ENCODE measurements at places on chromosomes 1 and 21.

- no peak for DNase-seq
Measured at GRCh38 chr1:111746614-111746999, 7.4 kb upstream of the INKA2 start.

DNA sequence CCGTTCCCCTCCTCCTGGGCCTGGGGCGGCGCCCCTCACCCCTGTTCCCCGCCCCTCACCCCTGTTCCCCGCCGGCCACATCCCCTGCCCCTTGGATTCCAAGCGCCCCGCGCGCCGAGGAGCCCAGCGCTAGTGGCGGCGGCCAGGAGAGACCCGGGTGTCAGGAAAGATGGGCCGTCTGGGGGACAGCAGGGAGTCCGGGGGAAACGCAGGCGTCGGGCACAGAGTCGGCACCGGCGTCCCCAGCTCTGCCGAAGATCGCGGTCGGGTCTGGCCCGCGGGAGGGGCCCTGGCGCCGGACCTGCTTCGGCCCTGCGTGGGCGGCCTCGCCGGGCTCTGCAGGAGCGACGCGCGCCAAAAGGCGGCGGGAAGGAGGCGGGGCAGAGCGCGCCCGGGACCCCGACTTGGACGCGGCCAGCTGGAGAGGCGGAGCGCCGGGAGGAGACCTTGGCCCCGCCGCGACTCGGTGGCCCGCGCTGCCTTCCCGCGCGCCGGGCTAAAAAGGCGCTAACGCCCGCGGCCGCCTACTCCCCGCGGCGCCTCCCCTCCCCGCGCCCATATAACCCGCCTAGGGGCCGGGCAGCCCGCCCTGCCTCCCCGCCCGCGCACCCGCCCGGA is at the start of gene TP73:
TP73 (plus strand) TSS at position 587 of the 618 bp plus-strand sequence. CDS start 29,850 bp downstream, outside the sequence.
- peak; percentile 67 for DNase-seq

- peak; percentile 58 for DNase-seq
Measured at GRCh38 chr1:153352523-153352922, 3.9 kb upstream of the PGLYRP4 start.

DNA sequence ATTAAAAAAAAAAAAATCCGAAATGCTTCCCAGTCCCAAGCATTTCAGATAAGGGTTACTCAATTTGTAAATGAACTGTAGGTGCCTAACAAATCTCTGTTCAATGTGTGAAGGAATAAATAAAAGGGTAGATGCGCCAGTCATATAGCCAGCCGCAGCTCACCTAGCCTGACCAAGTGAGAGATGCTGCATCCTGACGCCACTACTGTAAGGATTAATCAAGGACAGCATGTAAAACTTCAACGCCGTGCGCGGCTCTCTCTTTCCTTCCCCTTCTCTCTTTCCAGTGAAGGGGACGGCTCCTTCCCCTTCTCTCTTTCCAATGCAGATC is 441 bp downstream of the PPT1 start:
- no peak for DNase-seq

GRCh38 chr1:198969981-198970380 is 331.1 kb downstream of the PTPRC start:
- DNase-seq = no peak

GRCh38 chr21:39527067-39527595 is 75.4 kb downstream of the SH3BGR start:
- DNase-seq = no peak

DNA sequence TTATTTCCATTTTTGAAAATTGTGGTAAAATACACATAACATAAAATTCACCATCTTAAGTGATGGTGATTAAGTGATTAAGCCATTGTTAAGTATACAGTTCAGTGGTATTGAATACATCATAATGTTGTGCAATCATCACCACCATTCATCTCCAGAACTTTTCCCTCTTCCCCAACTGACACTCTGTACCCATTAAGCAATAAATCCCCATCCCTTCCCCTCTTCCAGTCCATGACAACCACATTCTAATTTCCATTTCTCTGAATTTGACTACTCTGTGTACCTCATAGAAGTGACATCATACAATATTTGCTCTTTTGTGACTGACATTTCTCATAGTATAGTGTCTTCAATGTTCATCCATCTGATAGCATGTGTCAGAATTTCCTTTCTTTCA is 124.8 kb downstream of the DISC1 start:
- no peak for DNase-seq

- DNase-seq = no peak
Measured at GRCh38 chr1:36715797-36716196, 233.1 kb upstream of the CSF3R start.

DNA sequence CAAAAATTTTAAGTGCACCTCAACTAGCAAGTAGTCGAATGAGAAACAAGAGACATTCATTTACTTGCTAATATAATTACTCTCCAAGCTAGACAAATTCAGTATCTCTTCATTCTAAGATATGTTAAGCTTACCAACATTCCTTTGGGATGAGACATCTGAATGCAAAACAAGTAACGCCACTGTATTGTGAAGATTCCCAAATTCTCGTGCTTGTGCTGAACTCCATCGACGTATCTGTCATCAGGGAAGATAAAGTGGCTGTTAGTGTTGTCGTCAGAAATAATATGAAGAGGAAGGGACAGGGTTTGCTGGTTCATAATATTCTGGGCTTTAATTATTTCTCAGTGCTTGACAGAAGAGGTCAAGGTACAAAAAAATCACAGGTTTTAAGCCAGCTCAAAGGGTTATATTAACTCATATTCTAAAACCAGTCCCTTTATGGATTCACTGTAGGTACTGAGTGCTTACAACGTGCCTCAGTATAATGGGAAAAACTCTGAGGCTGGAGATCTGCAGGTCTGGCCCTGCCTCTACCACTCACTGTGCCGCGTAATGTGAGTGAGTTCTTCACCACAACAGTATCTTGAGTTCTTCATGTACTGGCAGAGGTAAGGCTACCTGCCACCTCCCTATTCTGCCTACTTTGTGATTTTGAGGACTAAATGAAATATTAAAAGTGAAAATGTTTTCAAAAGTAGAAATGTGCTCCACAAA is 42.0 kb downstream of the PCSK9 start:
- no peak for DNase-seq

GRCh38 chr21:44370027-44370735 is 16.8 kb downstream of the TRPM2 start:
- peak; percentile 71 for DNase-seq

Data from T47D (cell line).